ENCODE measurements at places on chromosomes 2 and 18. TPM values are rescaled to one million over a fixed set of nuclear protein-coding genes. Genes with fewer than 3 reads are reported as not detected.

DNA sequence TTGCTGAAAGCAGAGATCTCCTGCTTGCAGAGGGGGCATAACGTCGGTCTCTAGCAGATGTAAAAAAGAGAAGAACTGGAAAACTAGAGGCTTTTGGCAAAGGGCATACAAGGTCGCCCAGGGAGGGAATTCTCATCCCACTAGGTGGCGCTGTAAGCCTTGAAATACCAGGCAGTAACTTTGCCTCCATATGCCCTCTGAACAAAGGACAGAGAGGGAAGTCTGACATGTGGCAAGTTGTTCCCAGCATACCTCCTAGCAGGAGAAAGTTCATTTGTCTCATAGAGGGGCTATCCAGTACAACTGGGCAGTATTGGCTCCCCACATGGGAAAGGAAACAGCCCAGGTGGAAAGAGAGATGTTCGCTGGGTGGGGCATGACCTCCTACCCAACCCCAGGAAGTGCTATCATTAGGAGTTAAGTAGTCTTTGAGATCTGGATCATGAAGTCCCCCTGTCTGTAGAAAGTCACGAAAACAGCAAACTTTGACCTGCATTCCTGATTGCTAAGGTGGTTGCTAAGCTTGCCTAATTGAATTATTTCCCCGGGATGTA, 39.9 kb downstream of the STK17B start:
- no peak for DNase-seq

The TMEM198 gene
- 3.0 TPM for total RNA-seq

The MDH1B gene
- 1.7 TPM for total RNA-seq

The PLEKHH2 gene
- 0.95 TPM for total RNA-seq

- DNase-seq: no peak
Observed at GRCh38 chr2:127859712-127860085, 1.7 kb upstream of the POLR2D start.

The LCT gene
- total RNA-seq: 0.06 TPM

DNA sequence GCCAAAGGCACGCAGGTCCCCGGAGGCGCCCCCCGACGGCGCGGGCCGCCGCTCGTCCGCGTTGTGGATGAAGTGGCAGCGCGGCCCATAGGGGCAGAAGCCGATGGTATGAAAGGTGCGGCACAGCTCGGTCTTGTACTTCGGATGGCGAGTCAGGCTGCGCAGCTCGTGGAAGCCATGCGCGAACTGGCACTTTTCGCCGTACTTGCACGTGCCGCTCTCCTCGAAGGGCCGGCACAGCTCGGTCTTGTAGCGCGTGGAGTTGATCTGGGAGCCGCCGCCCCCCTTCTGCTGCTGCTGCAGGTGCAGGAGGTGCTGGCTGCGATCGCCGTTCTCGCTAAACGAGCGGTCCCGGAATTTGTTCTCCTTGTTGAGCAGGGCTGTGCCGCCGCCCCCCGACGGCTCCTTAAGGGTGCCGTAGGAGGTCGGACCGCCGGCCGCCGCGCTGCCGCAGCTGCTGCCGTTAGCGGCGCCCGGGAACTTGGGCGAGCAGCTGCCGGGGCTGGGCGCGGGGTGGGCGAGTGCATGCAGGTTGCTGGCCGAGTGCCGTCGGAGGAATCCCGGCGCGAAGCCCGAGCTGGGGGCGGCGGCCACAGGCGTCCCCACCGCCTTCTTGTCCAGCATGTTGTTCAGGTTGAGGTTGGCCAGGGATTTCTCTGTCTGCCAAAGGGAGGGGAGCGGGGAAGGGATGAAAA, 1.2 kb downstream of the ZFP36L2 start:
- no peak for DNase-seq
